Right cardiac atrium (tissue), 5 donors: ENCODE measurements at places on chromosomes 12 and 14.

DNA sequence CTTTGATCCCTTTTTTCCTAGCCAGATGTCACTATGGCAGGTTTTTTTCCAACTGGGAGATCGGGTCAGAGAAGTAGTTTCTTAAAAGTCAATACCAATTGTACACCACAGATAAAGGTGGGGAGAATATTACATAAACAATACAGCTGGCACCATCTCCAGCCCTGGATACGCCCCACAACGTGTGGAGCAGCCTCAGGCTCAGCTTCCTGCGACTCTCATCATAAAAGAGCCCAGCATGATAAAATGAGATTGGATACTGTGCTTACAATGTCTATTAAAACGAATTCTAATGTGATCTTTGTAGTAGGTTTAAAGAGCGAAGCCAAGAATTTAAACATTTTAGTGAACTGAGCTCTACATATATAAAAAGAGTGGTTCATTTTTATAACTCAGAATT is 21.5 kb downstream of the EFCAB11 start:
- no peak for DNase-seq

DNA sequence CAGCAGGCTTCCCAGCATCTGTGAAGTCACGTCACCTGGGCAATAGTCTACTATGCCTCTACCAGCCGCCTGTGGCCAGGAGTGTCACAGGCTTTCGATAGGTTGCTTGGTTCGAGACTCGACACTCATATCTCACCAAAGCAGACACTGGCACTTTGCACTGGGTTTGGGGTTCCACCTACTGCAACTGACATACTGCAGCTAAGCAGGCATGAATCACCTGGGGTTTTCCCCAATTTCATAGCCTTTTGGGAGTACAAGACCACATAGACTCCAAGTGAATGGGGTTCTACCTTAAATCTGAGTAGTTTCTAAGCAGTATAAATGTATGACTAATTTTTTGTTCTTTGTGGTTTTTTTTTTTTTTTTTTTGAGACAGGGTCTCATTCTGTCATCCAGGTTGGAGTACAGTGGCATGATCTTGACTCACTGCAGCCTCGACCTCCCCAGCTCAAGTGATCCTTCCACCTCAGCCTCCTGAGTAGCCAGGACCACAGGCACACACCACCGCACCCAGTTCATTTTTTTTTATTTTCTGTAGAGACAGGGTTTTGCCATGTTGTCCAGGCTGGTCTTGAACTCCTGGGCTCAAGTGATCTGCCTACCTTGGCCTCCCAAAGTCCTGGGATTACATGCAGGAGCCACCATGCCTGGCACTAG is 32.1 kb downstream of the DMAC2L start:
- DNase-seq: no peak

DNA sequence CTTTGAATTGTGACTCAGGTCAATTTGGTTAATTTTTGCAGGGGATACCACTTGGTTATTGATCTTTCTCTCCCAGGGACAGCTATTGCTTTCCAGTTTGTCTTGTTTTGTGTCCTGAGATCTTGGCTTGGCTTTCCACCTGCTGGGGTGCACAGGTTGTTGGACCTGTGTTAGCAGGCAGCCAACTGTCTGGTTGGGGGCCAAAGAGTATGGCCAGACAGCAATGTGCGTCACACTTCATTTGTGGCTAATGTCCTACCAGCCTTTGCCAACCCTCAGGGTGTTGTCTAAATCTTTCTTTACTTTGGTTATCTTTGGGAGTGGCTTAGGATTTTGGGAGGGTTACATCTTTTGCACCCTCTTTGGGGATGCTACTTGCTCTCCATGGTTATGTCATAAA is 494.9 kb upstream of the ATP2B1 start:
- no peak for DNase-seq

- no peak for DNase-seq
Observed at GRCh38 chr12:11663130-11663529, 13.7 kb downstream of the ETV6 start.

DNA sequence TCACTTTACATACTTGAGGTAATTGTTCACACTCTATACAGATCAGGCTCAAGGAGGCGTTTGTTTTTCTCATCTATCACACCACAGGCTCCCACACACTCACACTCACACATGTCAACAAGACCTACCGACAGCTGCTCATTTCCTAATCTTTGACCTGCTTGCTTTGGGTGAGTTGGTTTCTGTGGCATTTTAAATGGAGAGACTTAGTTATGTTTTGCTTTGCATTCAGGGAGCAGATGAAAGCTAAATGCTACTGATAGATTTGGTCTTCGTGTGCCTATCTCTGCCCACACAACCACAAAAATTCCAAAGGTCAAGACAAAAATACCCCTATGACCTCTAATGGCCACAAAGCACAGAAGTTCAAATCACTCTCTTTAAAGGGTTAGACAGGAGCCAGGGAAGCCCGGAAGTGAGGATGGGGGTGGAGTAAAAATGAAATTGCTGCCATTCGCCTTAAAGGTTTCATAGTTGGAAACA is 203.5 kb upstream of the G2E3 start:
- DNase-seq: no peak
